NCI-H1436 treated with DMSO at 0.1 percent for 48 hours (cell line): ENCODE measurements at places on chromosomes 13 and 19.

DNA sequence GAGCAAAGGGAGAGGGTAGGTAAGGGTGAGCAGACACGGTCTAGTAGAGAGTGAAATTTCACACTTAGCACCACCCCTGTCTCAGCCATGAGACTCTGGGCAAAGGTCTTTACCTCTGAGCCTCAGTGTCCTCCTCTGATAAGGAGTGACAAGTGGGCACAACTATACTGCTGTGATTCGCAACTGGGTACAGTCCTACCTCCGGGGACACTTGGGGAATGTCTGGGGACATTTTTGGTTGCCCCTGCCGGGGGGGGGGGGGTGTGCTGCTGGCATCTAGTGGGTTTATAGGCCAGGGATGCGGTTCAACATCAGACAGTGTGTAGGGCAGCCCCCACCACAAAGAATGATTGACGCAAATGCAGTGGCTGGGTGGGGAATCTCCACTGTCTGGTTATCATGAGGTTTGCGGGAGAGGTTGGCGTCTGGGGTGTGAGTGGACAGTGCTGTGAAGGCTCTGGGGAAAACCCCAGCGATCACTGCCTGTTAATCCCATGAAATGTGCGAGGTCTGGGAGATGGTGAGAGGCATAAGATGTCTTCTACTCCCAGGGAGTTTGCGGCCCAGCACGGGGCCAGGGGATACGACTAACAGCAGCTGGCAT is 4.3 kb downstream of the NACC1 start:
- no peak for DNase-seq

- no peak for DNase-seq
Measured at GRCh38 chr13:84784443-84785153, 902.3 kb upstream of the SLITRK1 start.

GRCh38 chr19:40380199-40381037 is 9.6 kb downstream of the HIPK4 start:
- DNase-seq = no peak

DNA sequence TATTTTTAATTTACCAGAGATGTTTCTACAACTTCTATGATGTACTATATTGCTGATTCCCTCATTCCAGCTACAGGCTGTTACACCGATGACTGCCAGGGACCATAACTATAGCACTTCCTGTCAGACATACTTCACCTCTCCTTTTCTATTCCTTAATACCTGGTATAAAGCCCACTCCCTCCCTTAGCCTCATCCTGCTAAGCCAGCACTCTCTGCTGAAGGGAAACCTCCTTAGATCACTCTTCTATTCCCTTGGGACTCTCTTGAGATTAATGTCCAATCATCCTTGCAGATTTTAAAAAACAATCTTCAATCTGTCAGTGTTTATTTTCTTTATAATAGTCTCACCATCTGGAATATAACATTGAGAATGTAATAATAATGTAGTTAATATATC is 127.9 kb downstream of the DIAPH3 start:
- no peak for DNase-seq

GRCh38 chr19:5434970-5435641 is 20.1 kb upstream of the ZNRF4 start:
- DNase-seq = no peak

- DNase-seq = no peak
Measured at GRCh38 chr13:40158218-40158617, 502.8 kb downstream of the COG6 start.

DNA sequence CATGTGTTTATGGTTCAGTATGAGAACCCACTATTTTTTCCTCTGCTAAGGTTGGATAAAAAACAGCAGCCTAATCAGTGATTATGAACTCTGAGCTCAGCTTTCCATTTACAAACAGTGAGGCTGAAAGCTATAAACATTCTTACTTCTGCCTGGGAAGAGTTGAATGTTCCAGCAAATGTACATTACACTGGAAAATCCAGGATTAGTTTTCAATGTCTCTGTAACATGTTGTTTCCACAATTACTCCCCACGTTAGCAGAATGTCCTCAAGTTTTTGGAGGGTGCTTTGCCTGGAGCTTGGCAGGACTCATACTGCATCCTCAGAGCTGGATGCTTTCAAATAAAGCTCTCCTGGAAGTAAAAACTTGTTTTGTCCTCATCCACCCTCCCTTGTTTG is 150.4 kb downstream of the POSTN start:
- no peak for DNase-seq

DNA sequence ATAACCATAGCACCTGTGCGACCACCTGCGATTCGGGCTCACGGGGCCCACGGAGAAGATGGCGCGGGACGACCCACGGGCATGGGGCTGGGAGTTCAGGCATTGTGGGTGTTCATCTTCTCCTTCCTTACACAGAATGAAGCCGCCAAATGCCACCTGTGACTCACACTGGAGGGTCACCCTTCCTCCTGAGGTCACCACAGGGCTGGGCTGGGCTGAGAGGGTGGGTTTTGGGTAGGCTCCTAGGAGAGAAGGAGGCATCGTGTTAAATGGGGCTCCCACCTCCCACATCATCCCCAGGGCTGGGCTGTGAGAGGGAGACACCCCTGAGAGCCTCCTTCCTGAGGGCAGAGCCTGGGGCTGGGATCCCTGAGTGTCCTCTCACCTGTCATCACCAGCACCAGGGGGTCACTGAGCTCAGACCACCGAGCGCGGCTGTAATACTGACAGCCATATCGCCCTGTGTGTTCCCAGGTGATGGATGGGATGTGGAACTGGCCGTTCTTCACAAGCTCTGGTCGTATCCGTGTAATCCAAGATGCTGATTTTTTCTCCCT is 1.4 kb downstream of the LILRB2 start:
- DNase-seq = no peak

DNA sequence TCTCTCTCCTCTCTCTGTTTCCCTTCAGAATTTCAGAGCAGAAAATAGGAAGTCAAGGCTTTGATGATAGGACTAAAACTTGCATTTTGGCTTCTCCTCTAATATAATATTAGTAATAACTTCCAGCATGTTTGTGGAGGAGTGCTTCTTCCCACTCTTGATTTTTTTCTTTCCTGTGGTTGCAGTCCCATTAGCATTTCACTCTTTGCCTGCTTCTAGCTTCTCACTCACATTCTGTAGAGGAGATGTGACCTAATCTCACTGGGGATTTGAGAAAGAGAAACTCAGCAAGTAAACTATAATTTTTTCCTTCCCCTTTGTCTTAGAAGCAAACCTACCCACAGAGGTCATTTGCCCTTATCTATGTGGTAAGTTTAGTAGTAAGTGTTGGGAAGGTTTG is 169.4 kb upstream of the HTR2A start:
- DNase-seq = no peak

GRCh38 chr19:36120092-36120983 is 5.1 kb downstream of the TBCB start:
- DNase-seq = no peak
